ENCODE measurements at places on chromosomes 13 and 19.

GRCh38 chr13:30802953-30803478, 67.7 kb downstream of the ALOX5AP start:
- DNase-seq, result no peak

DNA sequence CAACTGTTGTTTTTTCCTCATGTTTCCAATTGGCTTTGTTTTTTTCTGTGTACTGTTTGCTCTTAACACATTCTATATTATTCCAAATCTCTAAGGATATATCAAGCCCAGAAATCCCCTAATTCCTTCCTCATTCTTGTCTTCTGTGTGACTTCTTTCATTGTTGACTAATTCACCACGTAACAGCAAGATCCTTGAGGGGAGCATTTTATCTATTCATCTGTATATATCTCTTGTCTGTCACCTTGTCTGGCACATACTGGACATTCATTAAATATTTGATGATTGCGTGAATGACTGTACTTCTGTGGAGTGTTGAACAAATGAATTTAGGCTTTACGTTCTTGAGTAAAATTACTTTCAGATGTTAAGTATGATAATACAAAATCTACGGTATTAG, 44.8 kb upstream of the OLFM4 start:
- DNase-seq, result no peak

GRCh38 chr19:42132030-42132628, at the start of gene POU2F2:
POU2F2 (minus strand) TSS chr19:42132446; CDS start chr19:42132411, 35 bp downstream.
- DNase-seq, result no peak

DNA sequence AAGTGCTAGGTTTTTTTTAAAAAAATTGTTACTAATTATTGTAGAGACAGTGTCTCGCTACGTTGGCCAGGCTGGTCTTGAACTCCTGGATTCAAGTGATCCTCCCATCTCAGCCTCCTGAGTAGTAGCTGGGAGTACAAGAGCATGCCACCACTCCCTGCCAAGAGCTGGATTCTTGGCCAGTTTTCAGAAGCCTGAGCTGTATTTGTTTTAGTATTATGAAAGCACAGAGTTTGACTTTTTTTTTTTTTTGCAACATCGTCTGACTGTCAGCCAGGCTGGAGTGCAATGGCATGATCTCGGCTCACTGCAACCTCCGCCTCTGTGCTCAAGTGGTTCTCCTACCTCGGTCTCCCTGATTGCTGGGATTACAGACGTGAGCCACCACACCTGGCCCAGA, 7.0 kb downstream of the ARMC6 start:
- DNase-seq, result no peak

DNA sequence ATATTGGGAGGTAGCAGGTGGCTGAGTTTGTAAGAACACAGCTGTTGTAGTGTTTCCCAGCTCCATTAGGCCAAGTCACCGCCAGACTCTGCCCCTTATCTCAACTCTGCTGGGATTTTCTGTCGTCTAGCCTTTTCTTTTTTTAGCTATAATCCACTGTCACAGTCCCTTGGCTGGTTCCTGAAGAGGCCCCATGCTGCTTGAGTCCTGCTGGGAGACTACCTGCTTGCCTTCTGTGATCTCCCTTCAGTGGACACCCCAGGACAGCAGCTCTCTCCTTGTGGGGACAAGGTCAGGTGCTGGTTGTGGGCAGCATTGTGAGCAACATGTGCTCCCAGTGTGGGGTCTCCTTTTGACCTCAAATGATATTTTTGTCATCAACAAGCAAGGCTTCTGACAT, 195.0 kb upstream of the ATXN8OS start:
- DNase-seq, result no peak

DNA sequence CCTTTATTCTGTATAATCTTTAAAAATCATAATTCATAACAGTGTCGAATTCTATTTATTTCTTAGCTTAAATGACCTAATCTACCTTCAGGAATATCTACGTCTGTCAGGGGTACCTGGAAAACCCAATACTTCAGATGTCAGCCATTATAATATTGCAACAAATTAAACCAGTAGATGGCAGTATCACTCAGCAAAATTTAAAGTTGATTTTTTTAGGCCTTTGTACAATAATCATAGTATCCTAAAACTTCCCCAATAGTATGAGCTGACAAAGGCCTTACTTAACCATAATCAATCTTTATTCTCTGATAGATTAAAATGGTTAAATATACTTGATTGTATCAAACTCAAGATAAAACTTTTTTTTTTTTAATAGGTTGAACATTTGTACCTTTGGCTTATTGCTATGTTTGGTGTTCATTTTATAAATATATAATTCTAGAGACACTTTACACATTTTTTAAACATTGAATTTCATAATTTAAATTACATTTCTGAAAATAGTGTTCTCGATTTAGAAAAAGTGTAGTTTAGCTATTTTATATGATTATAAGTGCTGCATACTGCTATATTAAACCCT, 830.2 kb upstream of the SPRY2 start:
- no peak for DNase-seq

GRCh38 chr13:75180805-75181455, 301.0 kb downstream of the TBC1D4 start:
- DNase-seq, result peak; percentile 39

All from HS-27A (cell line).